Nephron progenitor cell (in vitro differentiated cells): ENCODE measurements at places on chromosomes 12 and 14.

GRCh38 chr12:132160016-132160415, 15.8 kb downstream of the NOC4L start:
- DNase-seq, result no peak

DNA sequence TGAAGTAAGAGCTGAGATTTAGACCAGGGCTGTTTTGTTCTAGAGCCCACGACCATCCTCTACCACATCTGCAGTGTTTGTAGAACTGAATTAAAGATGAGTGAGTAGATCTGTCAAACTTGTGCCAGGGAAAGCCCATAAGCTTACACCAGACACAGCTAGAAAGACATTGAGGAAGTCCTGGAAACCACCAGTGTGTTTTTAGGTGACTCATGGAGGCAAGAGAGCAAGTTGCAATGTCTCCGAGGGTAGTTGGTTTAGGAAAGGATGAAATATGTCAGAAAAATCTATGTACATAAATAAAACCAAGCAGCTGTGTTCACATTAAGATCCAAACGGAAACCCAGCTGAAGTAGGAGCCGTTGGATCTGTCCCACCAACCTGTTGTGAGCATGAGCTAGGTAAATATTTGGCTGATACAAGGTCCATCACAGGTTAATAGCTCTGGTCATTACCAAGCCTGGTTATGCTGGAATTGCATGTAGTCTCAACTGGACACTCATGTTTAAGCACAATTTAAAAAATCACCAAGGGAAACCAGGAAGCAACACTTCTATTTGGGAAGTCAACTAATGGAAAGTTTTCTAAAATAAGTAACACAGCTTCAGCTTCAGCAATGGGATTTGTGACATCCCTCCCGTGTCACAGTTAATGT, 49.9 kb upstream of the PLEKHG3 start:
- DNase-seq, result no peak

DNA sequence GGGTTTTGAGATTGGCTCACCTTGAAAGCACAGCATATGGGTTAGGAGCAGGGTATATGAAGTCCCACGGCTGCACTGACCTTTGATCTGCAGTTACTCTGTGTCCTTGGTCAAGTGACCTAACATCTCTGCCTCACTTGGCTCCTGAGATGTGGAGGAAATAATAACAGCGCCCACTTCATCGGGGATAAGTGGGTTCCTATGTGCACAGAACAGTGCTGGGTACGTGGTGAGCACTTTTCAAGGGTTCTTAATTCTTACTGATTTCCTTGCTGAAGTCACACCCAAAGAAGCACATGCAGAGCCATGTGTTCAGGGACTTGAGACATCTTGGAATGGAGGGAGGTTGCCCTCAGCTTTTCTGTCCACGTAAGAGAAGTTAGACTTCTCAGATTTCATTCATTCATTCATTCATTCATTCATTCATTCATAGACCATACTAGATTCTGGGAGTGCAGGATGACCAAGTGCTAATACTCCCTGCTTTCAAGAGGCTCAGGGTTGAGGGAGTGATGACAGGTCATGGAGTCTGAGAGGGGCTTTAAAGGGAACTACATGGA, 39.4 kb downstream of the ADGRD1 start:
- no peak for DNase-seq

GRCh38 chr14:60845523-60845922, 111.0 kb downstream of the MNAT1 start:
- no peak for DNase-seq

- DNase-seq, result peak; percentile 43
Measured at GRCh38 chr14:100899884-100900771, 3.4 kb downstream of the RTL1 start.

DNA sequence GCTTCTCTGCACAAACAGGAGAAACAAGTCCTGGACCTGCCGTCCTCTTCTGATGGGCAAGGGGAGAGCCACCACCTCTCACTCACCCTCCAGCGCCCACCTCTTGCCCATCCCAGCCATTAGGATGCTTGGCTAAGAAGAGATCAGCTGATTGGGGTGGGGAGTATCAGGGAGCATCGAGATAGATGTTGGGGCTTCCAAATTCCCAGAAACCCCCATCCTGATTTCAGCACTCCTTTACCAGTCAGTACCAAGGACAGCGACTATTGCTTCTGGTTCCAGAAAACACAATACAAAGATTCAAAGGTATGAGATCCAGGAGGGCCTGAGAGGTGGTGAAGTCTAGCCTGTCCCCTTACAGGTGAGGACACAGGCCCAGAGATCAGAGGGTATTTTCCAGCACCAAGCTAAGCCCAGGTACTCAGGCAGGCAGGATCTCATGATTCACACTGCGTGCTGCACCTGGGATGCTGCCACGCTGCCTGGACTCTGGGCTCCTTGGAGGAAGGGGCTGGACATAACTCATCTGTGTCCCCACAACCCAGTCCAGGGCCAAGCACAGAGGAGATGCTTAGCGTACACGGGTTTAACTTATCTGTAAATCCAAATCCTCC, 76.6 kb downstream of the TUNAR start:
- peak; percentile 44 for DNase-seq
